Activated T-helper 9 cell treated with anti-CD3 and anti-CD28 coated beads, Interleukin-2, amount 50 U/mL, for 16 hours (primary cell): ENCODE measurements at places on chromosomes 4 and X.

DNA sequence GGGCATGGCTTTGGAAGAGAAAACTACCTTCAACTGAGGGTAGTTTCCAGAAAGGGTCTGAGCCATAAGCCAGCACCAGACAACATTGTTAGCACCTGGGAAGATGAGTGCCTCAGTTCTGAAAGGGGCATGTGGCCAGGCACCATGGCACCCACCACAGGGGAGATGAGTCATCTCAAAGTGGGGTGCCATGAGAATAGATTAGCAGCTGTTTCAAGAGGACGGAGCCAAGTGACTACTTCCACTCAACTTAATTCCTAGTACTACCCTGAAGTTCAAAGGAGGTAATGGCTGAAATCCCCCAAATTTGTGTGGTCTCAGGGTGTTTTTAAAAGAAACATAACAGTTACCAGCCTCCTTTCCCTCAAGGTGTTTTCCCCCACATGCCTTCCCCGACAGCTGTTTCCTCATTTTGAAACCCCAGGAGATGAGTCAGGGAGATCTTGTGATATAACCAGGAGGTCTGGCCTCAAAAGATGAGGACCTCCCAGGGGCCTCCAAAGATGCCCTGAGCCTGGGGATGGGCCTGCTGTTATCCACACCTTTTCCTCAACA lies 27.8 kb upstream of the FTHL17 start:
- DNase-seq, result peak; percentile 0

DNA sequence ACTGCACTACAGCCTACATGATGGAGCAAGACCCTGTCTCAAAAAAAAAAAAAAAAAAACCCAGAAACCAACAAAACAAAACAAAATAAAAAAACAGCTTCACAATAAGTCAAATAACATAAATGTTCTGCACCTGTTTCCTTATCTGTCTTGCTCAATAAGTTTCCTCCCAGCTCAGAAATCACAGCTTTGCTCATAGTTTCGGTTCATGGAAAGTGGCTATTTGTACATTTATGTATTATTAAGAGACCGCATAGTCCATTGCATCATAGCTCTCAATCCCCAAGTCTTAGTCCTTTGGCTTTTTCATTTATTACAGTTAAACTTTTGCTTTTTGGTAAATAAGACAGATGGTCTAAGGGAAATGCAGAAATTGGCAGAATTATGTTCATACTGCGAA lies 24.4 kb upstream of the CFAP299 start:
- no peak for DNase-seq

DNA sequence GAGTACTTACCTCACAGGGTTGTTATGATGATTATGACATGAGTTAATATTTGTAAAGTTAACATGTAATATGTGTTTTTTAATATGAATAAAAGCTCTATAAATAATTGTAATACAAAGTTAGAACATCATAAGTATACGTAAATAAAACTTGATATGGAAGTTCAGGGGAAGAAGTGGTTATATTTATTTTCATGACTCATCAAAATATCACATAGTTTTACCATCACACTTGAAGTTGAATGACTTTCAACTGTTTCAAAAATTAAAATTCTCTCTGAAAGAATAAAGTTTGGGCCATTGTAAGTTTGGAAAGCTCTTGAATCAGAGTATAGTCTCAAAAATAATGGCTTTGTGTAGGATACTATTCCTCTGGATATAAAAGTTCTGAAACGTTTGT lies 8.3 kb downstream of the SH2D1A start:
- DNase-seq, result no peak

DNA sequence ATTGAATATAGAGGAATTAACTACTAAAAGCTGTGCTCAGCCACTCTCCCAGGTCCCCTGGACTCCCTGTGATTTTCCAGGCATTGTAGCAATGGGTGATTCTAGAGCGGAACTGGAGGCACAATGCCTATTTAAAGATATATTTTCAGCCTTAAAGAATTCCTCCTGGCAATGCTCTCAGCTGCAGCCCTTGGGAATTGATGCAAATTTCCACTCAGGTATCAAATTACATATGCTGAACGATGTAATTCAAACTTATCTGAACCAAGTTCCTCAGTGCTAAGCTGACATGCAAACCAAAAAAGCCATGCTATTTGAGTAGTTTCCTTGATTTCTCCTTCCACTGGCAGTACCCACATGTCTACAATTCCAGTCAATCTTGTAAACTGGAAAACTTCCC lies 86.3 kb upstream of the GABRA3 start:
- no peak for DNase-seq

DNA sequence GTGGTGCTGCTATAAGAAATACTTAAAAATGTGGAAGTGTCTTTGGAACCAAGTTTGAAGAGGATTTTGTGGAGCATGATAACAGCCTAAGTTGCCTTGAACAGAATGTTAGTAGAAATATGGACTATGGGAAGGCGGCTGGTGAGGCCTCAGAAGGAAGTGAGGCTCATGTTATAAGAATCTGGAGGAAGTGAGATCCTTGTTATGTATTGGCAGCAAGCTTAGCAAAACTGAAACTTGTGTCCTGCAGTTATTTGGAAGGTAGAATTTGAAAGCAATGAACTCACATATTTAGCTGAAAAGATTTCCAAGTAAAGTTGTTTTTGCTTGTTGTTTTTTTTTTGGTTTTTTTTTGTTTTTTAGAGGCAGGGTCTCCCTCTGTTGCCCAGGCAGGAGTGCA lies 13.6 kb upstream of the MED14 start:
- DNase-seq, result no peak

- no peak for DNase-seq
Observed at GRCh38 chr4:124435274-124435950, 277.1 kb downstream of the ANKRD50 start.
